Kidney capillary endothelial cell (primary cell): ENCODE measurements at places on chromosomes 13 and 19.

DNA sequence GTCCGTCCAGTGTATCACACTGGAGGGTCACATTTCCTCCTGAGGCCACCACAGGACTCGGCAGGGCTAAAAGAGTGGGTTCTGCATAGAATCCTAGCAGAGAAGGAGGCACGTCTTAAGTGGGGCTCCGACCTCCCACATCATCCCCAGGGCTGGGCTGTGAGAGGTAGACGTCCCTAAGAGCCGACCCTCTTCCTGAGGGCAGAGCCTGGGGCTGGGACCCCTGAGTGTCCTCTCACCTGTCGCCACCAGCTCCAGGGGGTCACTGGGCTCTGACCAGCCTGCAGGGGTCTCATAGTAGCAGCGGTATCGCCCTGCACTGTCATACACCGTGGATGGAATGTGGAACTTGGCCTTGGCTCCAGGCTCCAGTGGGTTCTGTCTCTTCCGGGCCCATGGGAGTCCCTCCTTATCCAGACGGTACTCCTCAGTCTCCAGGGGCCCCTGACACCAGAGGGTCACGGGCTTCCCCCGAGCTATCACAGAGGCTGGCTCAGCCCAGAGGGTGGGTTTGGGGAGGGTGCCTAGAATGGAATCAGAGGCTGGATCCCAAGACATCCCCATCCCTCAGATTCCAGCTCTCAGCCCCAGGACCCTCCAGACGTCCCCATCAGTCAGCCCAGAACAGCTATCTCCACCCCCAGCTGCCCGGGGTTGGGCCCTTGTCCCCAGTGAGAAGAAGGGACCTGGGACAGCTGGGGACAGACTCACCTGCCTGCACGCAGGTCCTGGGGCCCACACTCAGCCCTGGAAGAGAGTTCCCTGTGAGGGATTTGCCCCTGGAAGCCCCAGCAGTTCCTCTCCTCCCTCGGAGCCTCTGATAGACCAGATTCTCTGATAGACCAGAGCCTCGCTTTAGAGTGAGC lies 590 bp downstream of the LILRB5 start:
- DNase-seq, result no peak

DNA sequence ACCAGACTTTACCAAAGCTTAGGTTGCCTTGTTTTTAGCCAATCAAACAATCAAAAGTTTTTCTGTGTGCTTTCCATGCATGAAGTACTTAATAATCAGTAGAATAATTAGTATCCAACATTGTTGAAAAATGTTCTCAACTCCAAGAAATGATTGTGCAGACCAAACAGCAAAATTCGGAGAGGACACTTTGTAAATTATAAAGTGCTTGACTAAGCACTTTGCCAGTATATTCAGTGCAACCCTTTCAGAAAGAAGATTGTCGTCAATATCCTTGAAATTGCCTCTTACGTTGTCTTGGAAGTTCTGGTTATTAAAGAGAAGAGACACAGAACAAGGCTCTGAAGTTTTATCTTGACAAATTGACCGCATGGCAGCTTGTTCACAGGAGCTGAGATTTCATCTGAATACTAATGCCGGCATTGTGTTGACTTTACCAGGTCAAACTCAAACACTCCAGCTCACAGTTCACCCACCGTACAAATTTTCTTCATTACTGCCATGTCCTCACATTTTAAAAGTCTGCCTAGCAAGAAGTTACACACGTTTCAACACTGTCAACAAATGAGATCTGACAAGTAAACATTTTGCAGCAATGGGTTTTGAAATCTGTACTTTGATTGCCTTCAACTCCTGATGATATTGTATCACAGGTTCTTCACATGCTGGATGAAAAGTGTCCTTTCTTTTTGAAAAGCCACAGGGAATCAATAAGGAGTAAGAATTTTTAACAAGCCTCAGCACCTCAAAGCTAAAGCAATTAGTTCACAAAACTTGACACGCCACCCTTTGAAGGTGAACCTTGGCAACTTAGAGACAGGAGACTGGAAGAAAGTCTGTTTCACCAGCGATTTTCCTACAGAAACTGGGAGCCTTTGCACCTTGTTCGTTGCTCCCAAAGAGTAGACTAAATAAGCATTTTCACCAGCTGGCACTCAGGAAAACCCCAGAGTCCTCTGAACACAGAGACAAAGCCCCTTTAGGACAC lies 150.9 kb downstream of the RFC3 start:
- no peak for DNase-seq

GRCh38 chr13:108705031-108705430 lies 75.6 kb downstream of the MYO16 start:
- no peak for DNase-seq

- no peak for DNase-seq
These were observed 447.6 kb downstream of the SUCLA2 start for GRCh38 chr13:47553329-47553977.

- DNase-seq, result no peak
These were observed 80.9 kb downstream of the PTPRS start for GRCh38 chr19:5259750-5260149.
